ENCODE measurements at places on chromosomes 16 and 17.

GRCh38 chr17:6752068-6752909, 3.6 kb upstream of the XAF1 start:
- DNase-seq = no peak

GRCh38 chr16:74296104-74296431, 546 bp upstream of the PSMD7 start:
- no peak for DNase-seq

DNA sequence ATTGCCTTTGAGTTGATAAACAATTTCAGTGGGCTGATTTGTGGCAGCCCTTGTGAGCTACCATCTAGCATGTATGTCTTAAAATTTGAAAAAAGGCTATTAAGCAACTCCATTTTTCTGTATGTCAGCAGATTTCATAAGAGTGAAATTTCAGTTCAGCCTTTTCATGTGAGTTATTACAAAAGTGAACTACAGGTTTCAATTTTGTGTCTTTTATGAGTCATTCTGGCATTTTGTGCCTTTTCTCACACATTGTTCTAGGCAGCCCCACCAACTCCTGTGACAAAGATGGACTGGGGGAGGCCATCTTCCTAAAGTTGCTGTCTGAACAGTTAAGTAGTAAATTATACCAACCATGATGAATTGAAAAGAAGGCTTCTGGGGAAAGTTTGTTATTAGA, 52.1 kb downstream of the USP10 start:
- peak; percentile 52 for DNase-seq

DNA sequence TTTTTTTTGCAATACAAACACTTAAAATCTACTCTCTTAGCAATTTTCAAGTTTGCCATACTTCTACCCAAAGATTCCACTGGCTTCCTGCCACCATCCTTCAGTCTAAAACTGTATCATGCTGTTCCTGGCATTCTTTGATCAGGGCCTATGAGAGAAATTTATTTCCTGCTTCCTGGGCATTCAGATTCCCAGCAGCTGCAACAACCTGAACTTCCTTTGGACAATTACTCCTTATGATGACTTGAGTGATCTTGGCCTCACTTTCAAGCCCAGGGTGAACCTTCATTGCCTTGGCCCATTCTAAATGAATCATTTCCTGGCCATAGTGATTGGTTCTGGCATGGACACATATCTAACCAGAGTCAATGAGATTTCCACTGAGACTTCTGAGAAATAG, 18.0 kb upstream of the MON1B start:
- DNase-seq = no peak

GRCh38 chr17:4540224-4540651, 14.9 kb downstream of the MYBBP1A start:
- peak; percentile 17 for DNase-seq

DNA sequence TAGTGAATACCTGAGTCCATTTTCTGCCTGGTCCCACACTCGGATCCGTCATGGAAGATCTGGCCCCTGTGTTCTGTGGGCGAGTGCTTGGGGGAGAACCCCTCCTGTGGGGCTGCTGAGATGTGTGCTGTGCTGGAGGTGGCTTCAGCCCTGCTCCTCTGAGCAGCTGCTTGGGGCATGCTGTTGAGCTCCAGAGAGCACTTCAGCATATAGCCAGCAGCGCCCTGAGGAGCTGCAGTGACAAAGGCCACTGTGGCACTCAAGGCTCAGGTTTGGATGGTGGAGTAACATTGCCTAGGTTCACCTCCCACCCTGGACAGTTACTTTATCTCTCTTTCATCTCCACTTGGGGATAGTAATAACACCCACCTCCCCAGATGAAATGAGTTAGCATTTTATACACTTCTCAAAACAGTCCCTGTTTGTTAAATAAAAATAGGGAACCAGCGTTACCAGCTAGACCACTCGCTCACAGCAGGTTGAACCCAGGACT, 75.3 kb downstream of the KSR1 start:
- no peak for DNase-seq

DNA sequence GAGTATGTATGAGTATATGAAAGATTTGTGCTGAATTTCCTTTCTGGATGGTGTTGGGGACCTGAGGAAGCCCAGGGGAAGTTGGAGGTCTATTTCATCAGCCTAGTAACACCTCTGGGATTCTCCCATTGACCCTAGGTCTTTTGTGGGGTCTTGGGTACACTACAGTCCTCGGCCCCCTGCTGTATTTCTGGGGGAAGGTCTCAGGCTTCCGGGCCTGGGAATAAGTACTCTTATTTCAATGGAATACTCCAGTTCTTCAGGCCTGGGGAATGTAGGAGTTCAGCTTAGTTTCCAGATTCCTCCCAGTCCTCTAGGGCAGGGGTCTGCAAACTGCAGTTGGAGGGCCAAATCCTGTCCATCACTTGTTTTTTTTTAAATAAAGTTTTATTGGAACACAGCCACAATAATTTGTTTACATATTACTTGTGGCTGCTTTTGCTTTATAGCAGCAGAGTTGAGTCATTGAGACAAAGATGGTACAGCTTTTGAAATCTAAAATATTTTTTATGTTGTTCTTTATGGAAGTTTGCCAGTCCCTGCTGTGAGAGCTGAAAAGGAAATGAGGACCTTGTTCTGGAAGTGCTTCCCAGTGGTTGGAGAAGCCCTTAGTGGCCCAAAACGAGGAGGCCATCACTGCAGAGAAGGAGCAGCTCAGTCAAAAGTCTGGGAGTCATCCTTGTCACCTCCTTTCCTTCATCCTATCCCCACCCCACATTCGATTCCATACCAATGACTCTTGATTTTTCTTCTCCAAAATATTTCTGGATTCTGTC, 142.5 kb upstream of the HS3ST2 start:
- DNase-seq = no peak

DNA sequence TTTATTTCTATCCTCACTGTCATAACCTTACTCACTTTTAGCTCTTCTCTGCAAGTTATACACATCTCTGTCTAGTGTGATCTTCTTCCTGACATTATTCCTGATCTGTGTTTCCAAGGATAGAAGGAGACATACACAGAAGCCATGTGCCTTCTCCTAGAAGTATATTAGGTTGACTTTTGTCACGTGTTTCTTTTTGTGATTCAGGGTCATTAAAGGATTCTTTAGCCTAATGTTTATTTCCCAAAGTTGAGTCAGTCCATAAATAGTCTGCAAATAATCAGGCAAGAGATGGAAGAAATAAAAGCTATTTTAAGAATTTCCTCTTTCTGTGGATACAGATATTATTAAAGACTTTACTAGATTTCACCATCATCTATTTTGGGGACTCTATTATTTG, 214.1 kb upstream of the GOT2 start:
- DNase-seq = no peak

DNA sequence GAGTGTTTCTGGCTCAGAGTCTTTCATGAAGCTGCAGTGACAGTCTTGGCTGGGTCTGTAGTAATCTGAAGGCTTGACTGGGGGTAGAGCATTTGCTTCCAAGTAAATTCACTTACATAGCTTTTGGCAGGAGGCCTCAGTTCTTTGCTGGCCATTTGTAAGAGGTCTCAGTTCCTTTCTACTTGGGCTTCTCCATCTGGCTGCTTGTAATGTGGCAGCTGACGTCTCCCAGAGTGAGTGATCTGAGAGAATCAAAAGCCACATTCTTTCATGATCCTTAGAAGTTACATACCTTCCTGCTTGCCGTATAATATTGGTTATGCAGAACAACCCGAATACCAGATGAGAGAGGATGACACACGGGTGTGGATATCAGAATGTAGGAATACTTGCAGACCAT, 39.8 kb downstream of the NF1 start:
- DNase-seq = no peak

DNA sequence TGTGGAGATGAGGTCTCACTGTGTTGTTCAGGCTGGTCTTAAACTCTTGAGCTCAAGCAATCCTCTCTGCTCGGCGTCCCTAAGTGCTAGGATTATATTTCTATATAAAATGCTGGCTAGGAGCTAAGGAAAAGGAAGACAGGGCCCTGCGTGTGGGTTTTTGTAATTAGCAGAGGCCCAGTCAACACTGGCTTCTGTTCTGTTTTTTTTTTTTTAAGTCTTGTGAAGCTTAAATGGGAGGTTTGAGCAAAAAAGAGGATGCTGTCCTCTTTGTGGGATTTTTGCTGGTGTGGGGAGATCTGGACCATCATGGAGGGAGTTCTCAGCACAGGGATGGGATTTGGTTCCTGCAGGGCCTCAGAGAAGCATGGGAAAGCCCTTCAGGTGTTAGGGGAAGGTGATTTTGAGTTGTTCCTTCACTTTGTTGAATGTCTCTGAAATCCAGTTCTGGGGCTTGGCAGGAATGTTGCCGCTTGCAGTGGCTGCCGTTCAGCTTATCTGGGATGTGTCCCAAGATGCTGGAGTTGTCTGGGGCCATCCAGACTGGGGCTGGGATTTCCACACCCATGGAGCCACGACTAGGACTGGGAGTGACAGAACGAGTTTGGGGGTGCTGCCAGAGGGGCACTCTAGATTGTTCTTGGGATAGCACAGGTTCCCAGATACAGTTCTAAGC, 4.2 kb downstream of the PYCARD start:
- DNase-seq = no peak

DNA sequence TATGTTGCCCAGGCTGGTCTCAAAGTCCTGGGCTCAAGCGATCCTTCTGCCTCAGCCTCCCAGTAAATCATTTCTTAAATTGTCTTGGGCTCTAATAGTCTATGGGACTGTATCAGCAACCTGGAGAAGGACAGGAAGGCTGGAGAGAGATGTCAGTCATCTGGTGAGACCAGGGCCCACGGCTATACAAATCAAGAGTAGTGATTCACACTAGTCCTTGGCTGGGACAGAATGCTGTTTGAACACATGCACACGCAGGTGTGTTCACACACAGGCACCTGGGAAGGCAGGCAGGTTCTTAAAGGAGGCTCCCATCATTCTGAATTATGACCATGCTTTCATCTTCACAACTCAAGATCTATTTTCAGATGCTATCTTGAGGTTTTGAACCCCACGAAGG, 14.1 kb downstream of the NQO1 start:
- no peak for DNase-seq

- no peak for DNase-seq
These were observed 20.9 kb downstream of the HSD11B2 start for GRCh38 chr16:67451704-67452435.

DNA sequence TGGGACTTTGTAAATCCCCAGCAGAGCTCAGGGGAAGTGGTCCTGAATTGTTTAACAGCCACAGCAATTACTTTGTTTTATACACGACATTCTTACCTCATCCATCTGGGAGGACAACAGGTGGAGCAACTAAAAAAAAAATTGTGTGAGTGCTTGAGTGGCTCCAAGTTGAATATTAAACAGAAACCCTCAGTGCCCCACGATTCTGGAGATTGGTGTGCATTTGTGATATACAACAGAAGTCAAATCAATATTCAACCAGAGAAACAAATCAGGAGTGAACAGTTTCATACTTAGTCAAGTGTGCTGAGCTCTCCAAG, 204.8 kb downstream of the HAPSTR1 start:
- no peak for DNase-seq

DNA sequence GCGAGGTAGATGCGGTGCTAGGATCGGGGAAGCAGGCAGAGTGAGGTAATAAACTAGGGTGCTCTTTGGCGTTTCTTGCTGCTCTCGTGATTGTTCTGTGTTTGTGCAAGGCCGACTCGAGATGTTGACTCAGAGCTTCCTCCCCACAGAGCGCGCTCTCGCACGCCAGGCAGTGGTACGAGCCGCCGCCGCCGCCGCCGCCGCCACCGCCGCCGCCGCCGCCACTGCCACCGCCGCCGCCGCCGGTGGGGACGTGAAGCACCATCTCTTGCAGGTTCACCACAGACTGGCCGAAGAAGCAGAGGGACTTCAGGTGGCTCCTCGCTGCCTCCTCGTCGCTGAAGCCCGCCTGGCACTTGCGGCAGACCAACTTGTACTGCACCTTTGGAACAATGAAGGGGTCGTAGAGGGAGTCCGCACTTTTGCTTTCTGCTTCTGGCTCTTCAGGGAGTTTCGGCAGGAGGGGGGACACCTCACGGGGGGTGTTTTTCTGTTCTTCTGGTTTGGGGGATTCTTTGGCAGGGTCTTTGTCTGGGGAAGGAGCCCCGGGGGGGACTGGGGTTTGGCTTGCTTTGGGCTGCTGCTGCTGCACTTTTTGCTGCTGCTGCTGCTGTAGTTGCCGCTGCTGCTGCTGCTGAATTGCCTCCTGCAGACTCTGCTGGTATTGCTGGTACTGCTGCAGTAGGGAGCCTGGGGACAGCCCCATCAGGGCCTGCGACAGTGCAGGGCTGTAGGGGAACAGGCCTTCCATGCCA, 260.2 kb downstream of the ZFHX3 start:
- peak; percentile 40 for DNase-seq
